Activated CD8-positive, alpha-beta memory T cell treated with anti-CD3 and anti-CD28 coated beads for 1 hour (primary cell): ENCODE measurements at places on chromosomes 13 and 19.

- no peak for DNase-seq
Measured at GRCh38 chr19:11769995-11770394, 3.2 kb downstream of the ZNF441 start.

- DNase-seq: no peak
Measured at GRCh38 chr13:22618002-22618401, 562.8 kb upstream of the SGCG start.

DNA sequence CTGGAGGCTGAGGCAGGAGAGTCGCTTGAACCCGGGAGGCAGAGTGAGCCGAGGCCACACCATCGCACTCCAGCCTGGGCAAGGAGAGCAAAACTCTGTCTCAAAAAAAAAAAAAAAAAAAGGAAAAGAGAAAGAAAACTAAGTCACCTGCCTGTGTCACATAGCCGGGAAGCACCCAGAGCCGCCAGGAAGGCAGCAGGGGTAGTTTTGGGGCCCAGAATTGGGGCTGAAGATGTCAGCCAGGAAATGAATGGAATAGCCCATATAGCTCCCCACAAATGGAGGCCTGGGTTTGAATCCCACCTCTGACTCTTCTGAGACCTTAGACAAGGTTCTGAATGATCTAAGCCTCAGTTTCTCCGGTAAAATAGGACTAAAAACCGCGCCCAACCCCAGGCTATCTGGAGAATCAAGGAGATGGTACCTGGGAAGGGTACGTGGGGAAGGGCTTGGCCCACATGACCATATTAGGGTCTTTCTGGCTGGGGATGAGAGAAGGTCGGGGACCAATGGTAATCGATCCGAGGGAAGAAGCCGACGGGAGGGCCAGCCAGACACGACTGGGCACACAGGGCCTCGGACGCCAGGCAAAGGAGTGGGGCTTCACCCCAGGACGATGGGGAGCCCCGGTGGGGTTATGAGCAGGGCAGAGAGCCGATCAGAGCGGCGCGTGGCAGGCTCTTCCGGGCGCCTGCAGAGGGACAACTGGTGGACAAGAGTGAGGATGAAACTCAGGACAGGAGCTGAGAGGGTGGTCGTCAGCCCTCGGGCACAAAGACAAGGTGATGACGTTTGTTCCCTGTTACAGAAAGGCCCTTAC is 14.4 kb downstream of the CCDC124 start:
- DNase-seq: no peak

DNA sequence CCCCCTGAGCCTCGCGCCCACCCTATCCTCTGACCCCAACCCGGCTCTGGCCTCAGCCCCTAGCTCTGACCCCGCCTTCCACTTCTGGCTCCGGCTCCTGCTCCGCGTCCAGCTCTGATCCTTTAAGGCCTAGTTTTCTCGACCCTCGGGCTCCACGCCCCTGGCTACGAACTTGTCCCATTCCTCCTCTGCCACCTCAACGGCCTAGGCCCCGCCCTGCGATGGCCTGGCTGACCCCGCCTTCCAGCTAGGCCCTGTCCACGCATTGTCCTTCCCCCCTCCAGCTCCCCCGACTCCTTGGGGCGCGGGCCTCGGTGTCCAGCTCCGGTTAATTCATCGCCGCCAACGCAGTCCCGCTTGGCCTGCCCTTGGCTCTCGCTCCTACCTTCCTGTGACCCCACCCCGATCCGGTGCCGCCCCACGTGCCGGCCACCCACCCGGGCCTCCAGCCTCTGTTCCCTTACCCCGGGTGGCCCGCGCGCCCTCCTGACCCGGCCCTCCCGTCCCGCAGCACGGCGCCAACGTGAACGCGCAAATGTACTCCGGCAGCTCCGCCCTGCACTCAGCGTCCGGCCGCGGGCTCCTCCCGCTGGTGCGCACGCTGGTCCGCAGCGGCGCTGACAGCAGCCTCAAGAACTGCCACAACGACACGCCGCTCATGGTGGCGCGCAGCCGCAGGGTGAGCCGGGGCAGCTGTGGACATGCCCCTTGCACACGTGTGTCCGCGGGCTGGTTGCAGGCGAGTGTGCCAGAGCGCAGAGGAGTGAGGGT is 9.4 kb downstream of the BCL3 start:
- no peak for DNase-seq

DNA sequence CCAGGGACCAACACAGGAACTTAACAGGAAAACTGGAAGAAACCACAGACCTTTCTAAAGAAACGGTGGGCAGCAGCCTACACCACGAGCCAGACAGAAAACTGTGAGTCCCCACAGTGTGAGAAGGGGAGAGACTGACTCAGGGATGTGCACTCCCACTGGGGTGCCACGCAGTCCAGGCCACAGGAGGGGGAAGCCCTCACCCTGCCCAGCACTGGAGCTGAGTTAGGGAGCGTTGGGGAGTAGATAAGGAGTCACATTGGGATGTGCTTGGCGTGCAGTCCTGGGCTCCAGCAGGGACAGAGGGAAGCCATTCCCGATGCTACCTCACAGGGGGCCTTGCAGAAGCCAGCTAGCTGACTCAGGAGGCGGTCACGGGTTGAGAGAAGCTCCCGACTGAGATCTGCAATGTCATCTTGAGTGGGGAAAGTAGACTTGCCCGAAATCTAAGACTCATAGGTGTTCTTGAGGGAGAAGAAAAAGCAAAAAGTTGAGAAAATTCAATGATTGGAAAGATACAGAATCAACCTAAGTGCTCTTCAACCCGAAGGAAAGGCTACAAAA is 17.3 kb downstream of the SIGLEC8 start:
- DNase-seq: no peak

DNA sequence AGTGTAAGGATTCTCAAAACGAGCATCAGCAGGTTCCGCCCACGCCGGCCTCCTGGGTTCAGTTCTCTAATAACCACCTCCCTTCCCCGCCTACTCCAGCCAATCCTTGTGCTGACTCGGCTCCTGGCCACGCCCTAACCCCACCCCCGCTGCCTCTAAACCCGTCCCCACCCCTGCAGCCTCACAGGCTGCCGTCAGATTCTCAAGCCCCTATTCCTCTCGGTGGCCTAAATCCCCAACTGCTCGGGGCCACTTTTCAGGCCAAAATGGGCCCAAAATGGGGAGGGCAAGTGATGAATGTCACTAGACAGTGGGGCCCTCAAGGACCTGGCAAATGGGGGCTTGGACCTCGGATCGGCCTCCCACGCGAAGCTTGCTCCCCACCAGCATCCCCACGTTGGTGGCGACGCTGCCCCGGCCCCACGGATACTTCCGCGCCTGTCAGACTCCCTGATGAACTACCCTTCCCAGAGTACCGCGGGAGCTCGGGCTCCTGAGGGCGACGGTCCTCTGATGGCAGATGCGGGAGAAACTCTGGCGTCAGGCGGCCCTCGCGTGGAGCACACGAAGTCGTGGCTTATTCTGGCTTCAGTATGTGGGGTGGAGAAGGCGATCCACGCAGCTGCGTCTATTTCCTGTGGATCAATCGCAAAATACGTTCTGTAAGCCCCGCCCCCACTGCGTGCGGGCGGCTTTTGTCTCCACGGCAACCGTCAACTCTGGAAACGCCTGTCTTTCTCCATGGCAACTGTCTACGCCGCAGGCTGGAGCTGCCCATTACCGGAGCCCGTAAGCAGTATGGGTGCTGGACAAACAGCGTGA is 24.8 kb downstream of the ZNF473 start:
- DNase-seq: peak; percentile 60

- DNase-seq: peak; percentile 21
Measured at GRCh38 chr19:53132141-53132991, at the start of gene ZNF415. Gene ZNF415, minus strand, starts transcription at chr19:53132910. Its CDS starts 10,234 bp downstream, at chr19:53122676.
